ENCODE measurements at places on chromosomes 2 and 18.

DNA sequence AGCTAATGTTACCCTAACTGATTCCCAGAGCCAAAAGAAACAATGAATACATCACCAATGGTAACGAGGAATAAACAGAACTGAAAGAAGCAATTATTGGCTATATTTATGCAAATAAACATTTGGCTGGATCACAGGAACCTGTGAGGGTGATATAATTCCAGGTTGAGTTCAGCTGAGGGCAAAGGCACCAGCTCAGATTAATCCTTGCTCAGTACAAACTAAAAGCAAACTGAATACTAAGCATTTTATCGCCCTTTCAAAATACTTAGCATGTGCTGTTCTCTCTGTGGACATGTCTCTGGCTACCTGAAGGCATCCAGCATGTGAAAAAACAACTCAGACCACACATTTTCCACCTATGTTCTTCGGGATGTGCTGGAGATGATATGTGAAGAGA is 791.7 kb downstream of the METTL4 start:
- DNase-seq, result no peak

DNA sequence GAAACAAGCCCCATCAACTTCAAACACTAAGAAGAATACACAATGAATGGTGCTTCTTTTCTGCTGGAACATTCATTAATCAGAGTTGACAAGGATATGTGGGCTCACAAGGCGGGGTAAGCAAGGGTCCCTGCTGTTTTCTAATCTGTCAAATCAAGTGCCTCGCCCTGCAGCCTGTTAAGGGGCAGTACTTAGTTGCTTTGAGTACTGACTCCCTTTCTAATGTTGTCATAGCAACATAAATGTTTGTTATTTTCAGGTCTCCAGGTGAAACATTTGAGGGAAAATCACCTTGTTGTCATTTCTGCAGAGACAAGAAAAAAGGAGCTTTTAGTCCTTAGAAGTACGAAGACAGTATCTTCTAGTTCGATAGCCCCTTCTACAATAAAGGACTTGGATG is 284.7 kb upstream of the PKDCC start:
- no peak for DNase-seq

DNA sequence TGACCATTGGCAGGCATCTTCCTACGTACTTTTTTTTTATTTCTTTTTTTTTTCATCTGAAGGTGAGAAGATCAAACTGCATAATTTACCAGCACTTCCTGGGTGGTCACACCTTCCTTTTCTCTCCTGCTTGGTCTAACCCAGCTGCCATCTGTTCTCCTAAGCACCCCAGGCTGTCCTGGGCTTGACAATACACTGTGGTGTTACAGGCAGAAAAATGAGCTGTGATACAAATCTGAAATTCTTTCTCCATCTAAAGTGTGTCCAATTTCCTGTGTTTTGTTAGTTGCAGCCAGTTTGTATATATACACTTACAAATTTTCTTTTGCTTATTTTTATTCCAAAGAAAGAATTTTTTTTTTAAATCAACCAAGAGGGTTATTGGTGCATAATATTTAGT is 786.0 kb upstream of the ZEB2 start:
- DNase-seq, result no peak

DNA sequence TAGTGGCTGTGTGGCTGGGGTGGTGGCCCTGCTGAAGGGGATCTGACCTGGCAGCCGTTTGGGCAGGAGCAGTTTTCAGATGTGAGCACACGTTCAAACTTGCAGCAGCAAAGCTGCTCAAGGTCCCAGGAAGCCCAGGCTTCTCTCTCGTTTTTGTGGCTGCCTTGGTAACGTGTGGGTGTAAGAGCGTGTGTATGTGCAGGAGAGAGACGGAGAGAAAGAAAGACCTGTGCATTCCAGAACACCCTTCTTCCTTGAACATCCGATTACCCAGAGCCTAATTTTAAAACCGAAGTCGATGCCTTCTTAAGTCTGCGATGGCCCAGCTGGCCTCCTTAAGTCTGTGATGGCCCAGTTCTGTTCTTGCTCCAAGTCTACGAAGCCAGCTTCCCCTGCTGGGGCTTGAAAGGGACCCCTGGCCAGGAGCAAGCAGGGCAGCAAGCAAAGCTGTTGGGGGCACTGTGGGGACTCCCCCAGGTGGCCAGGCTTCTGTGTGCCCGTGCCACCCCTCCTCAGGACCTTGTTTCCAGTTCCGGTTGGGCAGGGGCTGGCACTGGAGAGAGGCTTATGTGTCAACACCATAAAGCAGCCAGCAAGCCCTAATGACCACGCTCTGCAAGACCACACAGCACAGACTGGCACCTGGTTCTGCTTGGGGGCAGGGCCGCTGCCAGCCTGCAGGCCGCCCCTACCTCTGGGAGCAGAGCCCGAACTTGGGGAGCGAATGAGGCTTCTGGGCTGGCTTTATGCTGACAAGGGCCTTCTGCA is 55.8 kb upstream of the ALPP start:
- DNase-seq, result no peak

- no peak for DNase-seq
Measured at GRCh38 chr2:69103419-69103818, 90.4 kb downstream of the ANTXR1 start.

- DNase-seq, result no peak
Measured at GRCh38 chr2:41873102-41874031, 174.5 kb upstream of the PKDCC start.

DNA sequence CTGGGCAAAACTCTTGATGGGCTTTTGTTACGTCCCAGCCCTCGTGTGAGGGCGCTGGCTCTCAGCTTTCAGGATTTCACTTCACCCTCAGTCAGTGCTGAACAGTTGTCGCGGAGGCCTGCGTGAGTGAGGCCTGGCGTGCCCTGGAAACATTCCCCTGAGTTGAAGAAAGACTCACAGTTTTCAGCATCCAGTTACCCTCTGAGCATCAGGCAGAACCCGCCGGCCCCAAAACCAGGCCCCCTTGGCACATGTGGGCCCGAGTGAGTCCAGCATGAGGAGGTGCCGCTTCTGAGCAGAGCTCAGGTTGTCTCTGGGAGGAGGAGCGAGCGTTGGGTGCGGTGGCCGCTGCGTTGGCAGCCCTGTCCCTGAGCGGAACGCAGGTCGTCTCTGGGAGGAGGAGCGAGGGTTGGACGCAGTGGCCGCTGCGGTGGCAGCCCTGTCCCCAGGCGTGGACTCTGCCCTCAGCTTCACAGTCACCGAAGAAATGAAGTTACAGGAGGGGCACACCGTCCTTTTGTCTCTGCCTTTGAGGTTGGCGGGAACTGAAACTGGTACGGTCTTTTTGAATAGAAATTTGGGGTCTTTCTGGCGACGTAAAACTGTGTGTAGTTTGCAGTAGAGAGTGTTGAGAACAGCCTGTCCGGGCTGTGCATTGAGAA is at the start of gene NEU4:
NEU4 (plus strand) TSS at position 473 of the 662 bp plus-strand sequence. CDS start 5,292 bp downstream, outside the sequence.
- no peak for DNase-seq

- no peak for DNase-seq
Measured at GRCh38 chr2:234451852-234452625, 44.8 kb downstream of the ARL4C start.

Measured in stimulated activated CD4-positive, alpha-beta T cell treated with anti-CD3 and anti-CD28 coated beads, Interleukin-4, amount 100 ng/mL, for 4 hours (primary cell).